ENCODE measurements at places on chromosomes 7 and 10.
A peak's percentile ranks its signal among the peaks of the same experiment; 100 is the strongest.

DNA sequence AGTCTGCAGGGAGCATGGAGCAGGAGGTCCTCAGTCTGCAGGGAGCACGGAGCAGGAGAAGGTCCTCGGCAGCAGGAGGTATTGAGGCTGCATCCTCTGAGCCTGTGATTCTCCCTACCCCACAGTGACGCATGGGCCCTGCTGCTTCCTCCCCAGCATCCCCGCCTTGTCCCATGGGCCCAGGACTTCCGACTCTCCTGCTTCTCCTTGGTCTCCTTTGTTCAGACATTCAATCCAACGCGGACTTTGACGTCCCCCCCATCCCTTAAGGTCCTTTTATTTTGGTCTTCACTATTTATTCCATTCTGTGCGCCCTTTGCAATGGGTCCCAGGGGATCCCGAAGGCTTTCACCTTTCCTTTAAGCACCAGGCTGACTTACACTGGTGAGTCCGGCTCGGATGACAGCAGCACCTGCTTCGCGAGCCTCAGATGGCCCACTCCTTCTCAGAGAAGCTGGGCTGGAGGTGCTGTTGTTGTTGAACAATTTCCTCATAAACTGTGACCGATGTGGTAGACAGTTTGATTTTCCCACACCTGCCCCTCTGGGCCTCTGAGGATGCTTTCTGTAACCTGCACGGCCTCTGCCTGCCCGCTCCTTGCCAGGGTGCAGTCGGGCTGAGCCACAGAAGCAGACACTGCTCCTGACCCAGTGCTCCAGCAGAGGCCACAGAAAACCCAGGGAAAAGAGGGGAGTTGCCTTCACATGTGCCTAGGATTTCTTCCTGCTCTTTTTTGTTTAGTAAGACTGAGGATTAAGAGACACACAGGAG is 407.2 kb upstream of the SHH start:
- H3K27me3 ChIP-seq: peaks cover 2% of the 10 kb centered on the region
- H3K36me3 ChIP-seq: no peaks in the 10 kb centered on the region
- no peak overlapping the region for H3K4me3 ChIP-seq
- H3K4me1 ChIP-seq: no peaks in the 10 kb centered on the region
- no peak for DNase-seq

GRCh38 chr10:87038786-87039185 is 18.7 kb downstream of the FAM25A start:
- no peak overlapping the region for H3K27ac ChIP-seq
- no peak for DNase-seq
- H3K4me3 ChIP-seq: no peak overlapping the region
- H3K4me1 ChIP-seq: no peaks in the 10 kb centered on the region
- no peaks in the 10 kb centered on the region for H3K27me3 ChIP-seq
- no peaks in the 10 kb centered on the region for H3K36me3 ChIP-seq

- peaks cover 12% of the 10 kb centered on the region for H3K27me3 ChIP-seq
- DNase-seq: no peak
- no peak overlapping the region for H3K27ac ChIP-seq
- H3K4me3 ChIP-seq: no peak overlapping the region
Observed at GRCh38 chr10:47290338-47290737, 9.7 kb upstream of the GDF10 start.

- no peaks in the 10 kb centered on the region for H3K36me3 ChIP-seq
- H3K27me3 ChIP-seq: no peaks in the 10 kb centered on the region
- H3K27ac ChIP-seq: peak overlapping the region; percentile 13
- no peak overlapping the region for H3K4me3 ChIP-seq
Observed at GRCh38 chr7:131056007-131056406, 271.7 kb upstream of the MKLN1 start.

DNA sequence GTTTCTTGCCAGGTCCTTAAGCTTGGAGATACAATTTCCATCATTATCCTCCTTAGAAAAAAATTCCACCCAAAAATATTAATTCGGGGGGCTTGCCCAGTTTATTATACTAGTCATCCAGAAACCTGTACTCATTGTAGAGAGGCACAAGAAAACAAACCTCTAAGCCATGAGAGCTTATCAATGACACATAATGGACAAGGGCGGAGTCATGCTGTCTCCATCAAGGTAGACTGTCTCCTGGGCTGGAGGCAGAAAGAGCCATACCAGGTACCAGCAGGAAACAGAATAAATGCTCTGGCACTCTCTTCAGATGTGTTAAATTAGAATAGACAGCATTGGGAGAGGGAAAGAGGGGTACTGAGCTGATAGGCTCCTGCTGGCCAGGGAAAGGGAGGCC is 69.8 kb upstream of the GSDME start:
- H3K36me3 ChIP-seq: peaks cover 14% of the 10 kb centered on the region
- peaks cover 54% of the 10 kb centered on the region for H3K4me1 ChIP-seq
- H3K27ac ChIP-seq: no peak overlapping the region
- DNase-seq: no peak
- no peak overlapping the region for H3K4me3 ChIP-seq

DNA sequence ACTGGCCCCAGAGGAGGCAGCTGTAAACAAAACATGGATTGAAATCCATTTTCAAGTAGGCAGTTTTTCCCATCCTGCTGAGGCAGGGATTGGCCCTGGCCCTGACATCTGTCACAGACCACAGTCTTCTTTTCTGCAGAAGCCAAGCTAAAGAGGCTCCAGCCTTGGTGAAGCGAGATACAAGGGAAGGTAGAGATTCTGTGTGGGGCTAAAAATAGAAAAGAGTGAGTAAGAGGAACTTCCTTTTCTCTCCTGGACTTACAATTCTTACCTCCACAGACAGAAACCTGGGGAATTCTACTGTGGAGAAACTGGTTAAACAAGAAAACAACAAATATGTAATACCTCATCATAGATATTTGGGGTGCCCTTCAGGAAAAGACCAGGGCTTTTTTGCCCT is 624.8 kb upstream of the FZD8 start:
- H3K27ac ChIP-seq: no peak overlapping the region
- H3K27me3 ChIP-seq: no peaks in the 10 kb centered on the region
- DNase-seq: no peak
- H3K4me3 ChIP-seq: no peak overlapping the region
